ENCODE measurements at places on chromosomes 3 and 15. TPM values are rescaled to one million over a fixed set of nuclear protein-coding genes. Genes with fewer than 3 reads are reported as not detected.

Gene CPB1
- not detected for total RNA-seq

Gene ISL2
- total RNA-seq: 5.1 TPM

Gene SLC9A9
- 0.07 TPM for total RNA-seq

Gene CMTM8
- 10.5 TPM for total RNA-seq

Gene CCK
- 2.4 TPM for total RNA-seq

Gene LRRC2
- total RNA-seq: not detected

Gene SLC28A1
- total RNA-seq: 0.05 TPM

Gene MAGI1
- 4.5 TPM for total RNA-seq

Gene C3orf85
- total RNA-seq: not detected

Gene LEKR1
- 0.51 TPM for total RNA-seq

Gene DPPA2
- not detected for total RNA-seq

Gene AMIGO3
- 1.4 TPM for total RNA-seq

Gene NOX5
- total RNA-seq: 0.31 TPM

Gene CYP8B1
- not detected for total RNA-seq

Gene SMCO1
- not detected for total RNA-seq

Gene MED12L
- total RNA-seq: 0.61 TPM

Gene PRR20G
- 0.14 TPM for total RNA-seq
